ENCODE measurements at places on chromosomes 12 and 14.
A peak's percentile ranks its signal among the peaks of the same experiment; 100 is the strongest.

- peak; percentile 37 for DNase-seq
Measured at GRCh38 chr12:78431931-78432330, 432.6 kb upstream of the SYT1 start.

DNA sequence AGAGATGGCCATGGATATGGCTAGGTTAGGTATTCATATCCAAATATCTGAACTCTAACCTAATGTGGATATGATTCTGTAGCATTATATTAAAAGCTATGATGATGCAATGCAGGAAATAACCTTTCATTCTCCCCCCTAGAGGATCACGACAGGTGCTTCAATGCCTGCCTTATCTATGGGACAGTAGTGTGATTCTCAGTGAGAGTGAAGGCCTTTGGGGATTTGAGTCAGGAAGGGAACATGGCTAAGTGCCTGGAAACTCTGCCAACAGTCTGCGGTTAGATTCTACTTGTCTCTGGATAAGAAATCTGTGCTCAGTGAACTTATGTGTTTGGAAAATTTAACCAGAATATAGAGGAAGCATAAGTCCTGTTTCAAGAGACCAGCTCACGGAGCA lies 81.8 kb downstream of the SLC38A1 start:
- DNase-seq = peak; percentile 82

DNA sequence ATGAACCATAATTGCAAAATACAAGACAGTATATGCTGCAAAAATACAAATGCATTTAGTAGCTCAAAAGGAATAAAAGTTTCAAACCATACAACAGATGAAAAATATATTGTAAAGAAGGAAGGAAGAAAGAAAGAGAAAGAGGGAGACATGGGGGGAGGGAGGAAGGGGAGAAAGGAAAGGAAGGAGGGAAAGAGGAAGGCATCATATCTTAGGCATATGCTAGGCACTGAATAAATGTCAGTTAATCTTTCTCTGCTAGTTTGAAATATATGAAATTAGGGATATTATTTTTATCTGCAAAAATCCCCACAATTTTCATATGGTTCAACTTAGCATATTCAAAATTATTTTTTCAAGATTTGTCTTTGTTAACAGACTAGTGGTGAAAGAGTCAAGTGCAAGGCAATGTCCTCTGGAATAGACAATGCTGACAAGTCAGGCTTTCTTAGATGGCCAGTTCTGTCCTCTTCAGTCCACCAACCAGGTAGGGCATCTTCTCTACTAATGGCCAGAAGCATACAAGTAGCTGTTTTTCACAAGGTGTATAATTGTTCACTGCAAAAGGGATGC lies 506.4 kb downstream of the PRKD1 start:
- DNase-seq = no peak

GRCh38 chr14:37625597-37626595 lies 30.5 kb downstream of the TTC6 start:
- no peak for DNase-seq

GRCh38 chr14:56808383-56809269 lies 1.7 kb downstream of the OTX2 start:
- no peak for DNase-seq

- DNase-seq = no peak
Measured at GRCh38 chr14:23358042-23358441, 5.4 kb upstream of the SLC22A17 start.

- DNase-seq = no peak
Measured at GRCh38 chr12:57740656-57741412, 2.3 kb upstream of the AGAP2 start.

GRCh38 chr12:105819549-105819948 lies 319.2 kb downstream of the NUAK1 start:
- DNase-seq = no peak
